Ovary (tissue), 10 donors: ENCODE measurements at places on chromosomes 3 and 15. TPM values are rescaled to one million over a fixed set of nuclear protein-coding genes. Genes with fewer than 3 reads are reported as not detected.

GRCh38 chr3:47581422-47581821 is 2.8 kb upstream of the CSPG5 start:
- H3K4me1 ChIP-seq: peaks cover 4% of the 10 kb centered on the region
- no peak overlapping the region for H3K27ac ChIP-seq
- H3K4me3 ChIP-seq: no peak overlapping the region
- no peaks in the 10 kb centered on the region for H3K36me3 ChIP-seq
- DNase-seq: no peak
- H3K27me3 ChIP-seq: no peaks in the 10 kb centered on the region

GRCh38 chr3:141425523-141426233 is 57.4 kb downstream of the ZBTB38 start:
- no peaks in the 10 kb centered on the region for H3K27me3 ChIP-seq
- no peak overlapping the region for H3K27ac ChIP-seq
- no peaks in the 10 kb centered on the region for H3K36me3 ChIP-seq
- no peak for DNase-seq
- peaks cover 22% of the 10 kb centered on the region for H3K4me1 ChIP-seq
- H3K4me3 ChIP-seq: no peak overlapping the region

DNA sequence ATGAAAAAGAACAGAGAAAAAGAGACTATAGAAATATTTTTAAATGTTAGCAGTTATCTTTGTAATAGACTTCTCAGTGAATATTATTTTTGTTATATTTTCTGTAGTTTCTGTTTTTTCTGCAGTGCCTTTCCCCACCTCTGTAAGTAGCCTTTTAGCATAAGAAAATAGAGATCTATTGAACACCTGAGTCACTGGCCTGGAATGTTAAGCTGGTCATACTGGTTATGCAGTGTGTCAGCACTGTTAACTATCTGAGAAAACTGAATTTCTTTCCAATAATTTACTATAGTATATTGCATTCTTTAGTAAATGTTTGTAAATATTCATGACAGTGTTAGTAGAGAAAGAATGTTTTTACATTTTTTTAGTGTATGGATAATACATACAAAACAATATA is 79.8 kb downstream of the NECTIN3 start:
- no peaks in the 10 kb centered on the region for H3K27me3 ChIP-seq
- no peaks in the 10 kb centered on the region for H3K4me1 ChIP-seq
- H3K27ac ChIP-seq: no peak overlapping the region

DNA sequence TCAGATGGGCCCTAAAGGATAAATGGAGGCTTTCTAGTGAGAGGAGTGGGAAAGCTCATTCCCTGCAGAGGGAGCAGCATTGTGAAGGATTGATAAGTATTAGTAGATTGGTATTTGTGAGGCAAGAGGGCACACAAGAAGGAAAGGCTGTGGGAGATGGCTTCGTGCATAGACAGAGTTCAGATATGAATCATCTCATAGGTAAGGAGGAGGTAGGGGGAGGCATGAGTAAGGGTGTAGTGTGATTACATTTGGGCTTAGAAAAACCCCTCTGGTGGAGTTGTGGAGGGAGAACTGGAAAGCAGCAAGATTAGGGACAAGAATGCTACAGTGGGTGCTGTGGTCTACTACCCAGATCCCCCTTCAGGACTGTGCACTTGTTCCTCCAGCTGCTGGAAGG is 29.6 kb downstream of the ONECUT1 start:
- no peaks in the 10 kb centered on the region for H3K36me3 ChIP-seq
- no peaks in the 10 kb centered on the region for H3K4me1 ChIP-seq
- DNase-seq: no peak
- no peaks in the 10 kb centered on the region for H3K27me3 ChIP-seq
- no peak overlapping the region for H3K27ac ChIP-seq
- H3K4me3 ChIP-seq: no peak overlapping the region

GRCh38 chr15:42994546-42994945 is 74.0 kb upstream of the TTBK2 start:
- no peak overlapping the region for H3K4me3 ChIP-seq
- no peaks in the 10 kb centered on the region for H3K27me3 ChIP-seq
- no peak for DNase-seq
- peaks cover 3% of the 10 kb centered on the region for H3K4me1 ChIP-seq
- H3K27ac ChIP-seq: no peak overlapping the region
- peaks cover 3% of the 10 kb centered on the region for H3K36me3 ChIP-seq

ZNF501 gene
- 7.5 TPM for total RNA-seq

DNAJB8 gene
- total RNA-seq: not detected

BFSP2 gene
- total RNA-seq: not detected
